ENCODE measurements at places on chromosomes 1 and 21.

- DNase-seq = no peak
Observed at GRCh38 chr1:208864366-208864965, 620.3 kb upstream of the PLXNA2 start.

DNA sequence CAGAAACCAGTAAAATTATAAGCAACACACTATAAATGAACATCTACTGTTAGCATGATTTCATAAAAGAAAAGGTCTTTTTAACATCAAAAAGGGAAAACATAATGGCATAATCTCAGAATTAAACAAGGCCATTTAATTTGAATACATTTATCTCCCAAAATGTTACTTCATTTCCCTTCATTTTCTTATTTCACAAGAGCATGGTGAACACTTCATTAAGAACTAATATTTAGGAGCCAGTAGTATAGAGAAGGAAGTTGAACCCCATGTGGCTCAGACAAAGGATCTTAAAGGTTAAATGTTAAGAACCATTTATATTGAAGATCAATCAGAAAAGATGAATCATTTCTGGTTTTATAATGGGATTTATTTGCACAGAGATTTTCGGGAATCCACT, 981.7 kb downstream of the TTLL7 start:
- no peak for DNase-seq

- DNase-seq = no peak
Observed at GRCh38 chr1:81802457-81802706, 1.6 kb downstream of the ADGRL2 start.

DNA sequence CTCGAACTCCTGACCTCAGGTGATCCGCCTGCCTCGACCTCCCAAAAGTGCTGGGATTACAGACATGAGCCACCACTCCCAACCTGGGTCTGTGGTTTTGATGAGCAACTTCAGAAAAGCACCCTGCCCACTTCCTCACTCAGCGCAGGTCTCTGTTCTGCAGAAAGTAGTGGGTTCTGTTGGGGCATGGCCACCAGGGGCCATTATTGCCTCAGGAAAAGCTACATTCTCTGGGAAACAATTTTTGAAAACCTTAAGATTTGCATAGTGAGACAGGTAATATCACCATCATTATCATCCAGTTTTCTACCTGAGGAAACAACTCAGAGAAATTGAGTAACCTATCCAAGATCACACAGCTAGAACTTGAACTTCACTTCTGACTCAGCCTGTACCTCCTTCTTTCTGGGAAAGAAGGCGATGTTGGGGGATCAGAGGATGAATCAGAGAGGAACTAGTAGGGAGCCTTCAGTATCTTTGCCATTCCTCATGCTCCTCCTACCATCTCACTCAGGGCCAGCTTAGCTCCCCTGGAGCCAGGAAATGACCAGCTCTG, 7.1 kb upstream of the NES start:
- DNase-seq = no peak

- DNase-seq = no peak
Observed at GRCh38 chr1:176899321-176899720, 265.2 kb downstream of the ASTN1 start.

DNA sequence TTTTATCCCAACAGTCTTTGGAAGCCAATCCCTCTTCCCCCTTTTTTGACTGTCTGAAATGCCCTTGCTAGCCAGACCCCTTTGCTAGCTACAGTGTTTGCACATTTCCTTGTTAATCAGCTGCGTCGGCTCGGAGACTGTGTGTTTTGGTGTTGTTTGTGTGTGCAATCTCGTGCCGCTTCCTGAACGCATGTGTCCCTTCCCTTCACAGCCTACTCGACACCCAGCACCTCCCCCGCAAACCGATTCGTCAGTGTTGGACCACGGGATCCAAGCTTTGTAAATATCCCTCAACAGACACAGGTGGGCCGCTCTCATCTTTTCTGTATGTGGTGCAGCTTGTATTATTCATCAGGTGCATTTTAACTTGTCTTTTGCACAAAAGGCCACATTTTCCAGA, 298.7 kb downstream of the TM2D1 start:
- DNase-seq = no peak

- peak; percentile 64 for DNase-seq
Observed at GRCh38 chr1:180168786-180169639, 14.3 kb downstream of the QSOX1 start.

DNA sequence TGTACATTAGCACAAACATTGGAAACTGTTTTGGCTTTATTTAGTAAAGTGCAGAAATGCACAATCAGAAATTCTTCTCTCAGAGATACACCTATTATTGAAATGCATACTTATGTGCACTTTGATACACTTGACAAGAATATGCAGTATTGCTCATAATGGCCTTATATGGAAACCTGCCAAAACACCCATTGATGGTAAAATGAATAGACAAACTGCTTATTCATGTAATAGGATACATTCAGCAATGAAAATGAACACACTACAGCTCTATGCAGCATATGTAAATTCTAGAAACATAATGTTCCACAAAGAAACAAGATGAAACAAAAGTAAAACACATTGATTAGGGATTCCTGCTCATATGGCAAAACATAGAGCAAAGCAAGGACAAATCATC, 223.9 kb downstream of the S1PR1 start:
- no peak for DNase-seq

- DNase-seq = no peak
Observed at GRCh38 chr1:167563579-167564246, 10.2 kb upstream of the CREG1 start.

GRCh38 chr1:27436204-27437159, 44.1 kb downstream of the GPR3 start:
- DNase-seq = peak; percentile 34

DNA sequence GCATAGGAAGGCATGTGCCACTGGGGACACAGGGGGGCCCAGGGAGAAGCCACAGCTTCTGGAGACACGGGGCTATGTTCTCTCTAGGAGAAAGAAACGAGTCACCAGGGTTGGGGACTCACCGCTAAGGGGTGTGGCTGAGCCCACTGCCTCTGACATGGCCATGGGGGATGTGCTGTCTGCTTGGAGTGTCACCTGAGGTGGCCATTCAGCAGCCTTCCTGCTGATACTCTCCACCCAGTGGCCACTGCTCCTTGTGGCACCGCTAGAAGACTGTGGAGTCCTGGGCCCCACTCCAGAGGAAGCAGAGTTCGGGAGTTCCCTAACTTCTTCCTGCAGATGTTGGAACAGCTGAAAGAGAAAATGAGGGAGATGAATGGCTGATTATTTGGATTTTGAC, 91.2 kb upstream of the SLC45A1 start:
- DNase-seq = no peak

All from A549 (cell line).